ENCODE measurements at places on chromosomes 1 and 21.

GRCh38 chr1:171983584-171983983 is 142.3 kb downstream of the DNM3 start:
- DNase-seq: no peak
- no peaks in the 10 kb centered on the region for H3K4me1 ChIP-seq
- H3K36me3 ChIP-seq: no peaks in the 10 kb centered on the region

- no peaks in the 10 kb centered on the region for H3K4me1 ChIP-seq
- H3K27ac ChIP-seq: no peak overlapping the region
- H3K36me3 ChIP-seq: no peaks in the 10 kb centered on the region
- H3K27me3 ChIP-seq: no peaks in the 10 kb centered on the region
- H3K4me3 ChIP-seq: no peak overlapping the region
These were observed 51.9 kb downstream of the AGPAT3 start for GRCh38 chr21:43916691-43917514.

DNA sequence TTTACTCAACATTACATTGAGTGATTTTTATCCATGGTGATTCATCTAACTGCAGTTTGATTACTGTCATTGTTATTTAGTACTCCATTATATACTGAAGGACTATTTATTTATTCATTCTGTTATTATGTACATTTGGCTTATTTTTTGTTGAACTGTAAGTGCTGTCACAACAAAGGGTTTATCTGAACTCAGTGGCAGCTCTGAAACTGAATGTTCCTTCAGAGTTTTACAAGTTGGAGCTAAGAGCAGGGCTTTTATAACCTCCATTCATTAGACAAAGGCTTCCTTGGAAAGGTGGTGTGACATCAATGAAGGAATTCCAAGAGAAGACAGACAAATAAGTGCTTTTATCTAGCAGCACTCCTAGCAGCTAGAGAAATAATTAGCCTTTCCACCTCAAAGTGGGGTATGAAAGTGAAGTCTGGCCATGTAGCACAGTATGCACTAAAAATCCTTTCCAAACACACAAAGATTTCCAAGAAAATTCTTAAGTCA is 83.3 kb upstream of the GORAB start:
- no peaks in the 10 kb centered on the region for H3K4me1 ChIP-seq
- H3K27ac ChIP-seq: no peak overlapping the region
- H3K4me3 ChIP-seq: no peak overlapping the region
- no peaks in the 10 kb centered on the region for H3K27me3 ChIP-seq

DNA sequence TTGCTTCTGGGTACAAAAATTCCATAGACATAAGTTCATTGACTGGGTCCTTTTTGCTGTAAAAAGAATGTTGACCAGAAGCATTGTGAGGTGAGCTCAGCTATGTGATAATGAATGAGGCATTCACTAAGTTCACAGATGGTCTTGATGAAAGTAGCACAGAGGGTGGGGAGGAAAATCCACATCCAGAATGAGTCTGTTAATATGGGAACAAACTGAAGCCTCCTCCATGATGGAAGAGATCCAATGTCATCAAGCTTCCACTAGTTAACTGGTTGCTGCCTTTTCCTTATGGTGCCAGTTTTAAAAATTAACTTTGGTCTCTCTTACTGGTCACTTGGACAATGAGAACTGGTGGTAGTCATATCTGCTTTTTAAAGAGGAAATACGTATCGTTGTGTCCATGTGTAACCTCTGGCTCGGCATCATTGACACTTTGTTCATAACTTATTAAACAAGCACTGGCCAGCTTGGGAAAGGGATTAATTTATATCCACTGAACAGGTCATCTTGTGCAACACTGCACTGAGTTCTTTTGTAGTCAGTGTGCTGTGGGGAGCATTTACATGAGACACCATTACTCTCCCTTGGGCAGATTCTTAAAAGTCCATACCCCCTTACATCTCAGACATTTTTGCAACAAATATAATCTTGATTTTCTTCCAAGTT is 88.6 kb downstream of the ADAMTS1 start:
- H3K4me1 ChIP-seq: no peaks in the 10 kb centered on the region
- no peaks in the 10 kb centered on the region for H3K27me3 ChIP-seq

DNA sequence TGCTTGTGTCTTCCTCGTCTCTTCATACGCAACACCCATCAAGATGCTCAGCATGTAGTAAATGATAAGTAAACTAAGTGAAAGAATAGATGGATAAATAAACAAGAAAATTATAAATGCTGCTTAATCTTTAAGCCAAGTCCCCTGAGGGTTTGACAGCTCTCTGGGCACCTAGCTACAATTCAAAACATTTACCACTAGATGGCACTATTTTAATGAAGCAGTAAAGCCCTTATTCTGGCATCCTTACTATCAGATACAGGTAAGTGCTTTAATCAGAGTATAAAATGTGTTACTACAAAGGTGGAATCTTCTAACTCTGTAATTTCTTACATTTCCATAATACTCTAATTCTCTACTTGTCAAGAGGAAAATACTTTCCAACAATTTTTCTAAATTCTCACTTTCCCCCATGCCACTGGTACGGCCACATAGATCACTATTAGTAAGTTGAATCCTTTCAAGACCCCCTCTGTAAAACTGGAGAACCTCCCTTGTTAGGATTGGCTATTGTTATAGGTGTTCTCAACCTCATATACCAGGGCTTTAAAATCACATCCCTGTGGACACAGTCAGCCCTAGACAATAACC is 137.8 kb downstream of the BARHL2 start:
- no peaks in the 10 kb centered on the region for H3K27me3 ChIP-seq
- no peak overlapping the region for H3K27ac ChIP-seq
- no peak overlapping the region for H3K4me3 ChIP-seq
- H3K4me1 ChIP-seq: no peaks in the 10 kb centered on the region
- DNase-seq: no peak

DNA sequence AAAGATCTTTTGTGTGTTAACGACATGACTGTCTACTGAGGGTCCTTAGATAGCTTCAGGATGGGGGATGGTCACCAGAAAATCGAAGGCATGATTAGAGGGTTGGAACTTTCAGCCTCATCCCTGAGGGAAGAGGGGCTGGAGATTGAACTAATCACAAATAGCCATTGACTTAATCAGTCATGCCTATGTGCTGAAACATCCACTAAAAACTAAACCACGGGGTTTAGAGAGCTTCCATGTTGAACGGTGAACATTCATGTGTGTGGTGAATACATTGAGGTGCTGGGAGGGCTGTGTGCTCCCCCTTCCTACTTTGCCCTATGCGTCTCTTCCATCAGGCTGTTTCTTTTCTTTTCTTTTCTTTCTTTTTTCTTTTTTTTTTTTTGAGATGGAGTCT is 17.0 kb downstream of the RBP7 start:
- no peak for DNase-seq
- H3K27ac ChIP-seq: no peak overlapping the region
- no peaks in the 10 kb centered on the region for H3K27me3 ChIP-seq
- no peak overlapping the region for H3K4me3 ChIP-seq
- no peaks in the 10 kb centered on the region for H3K4me1 ChIP-seq
- no peaks in the 10 kb centered on the region for H3K36me3 ChIP-seq

GRCh38 chr1:36851087-36851486 is 183.2 kb downstream of the GRIK3 start:
- H3K27ac ChIP-seq: no peak overlapping the region
- no peak for DNase-seq
- H3K36me3 ChIP-seq: no peaks in the 10 kb centered on the region

- no peaks in the 10 kb centered on the region for H3K4me1 ChIP-seq
- no peak for DNase-seq
- H3K4me3 ChIP-seq: no peak overlapping the region
- no peaks in the 10 kb centered on the region for H3K27me3 ChIP-seq
These were observed 82.2 kb downstream of the FBXO2 start for GRCh38 chr1:11571906-11572616.

GRCh38 chr1:45615885-45616284 is 8.0 kb downstream of the CCDC17 start:
- H3K27me3 ChIP-seq: no peaks in the 10 kb centered on the region
- no peak overlapping the region for H3K27ac ChIP-seq
- DNase-seq: no peak
- H3K36me3 ChIP-seq: no peaks in the 10 kb centered on the region
- H3K4me1 ChIP-seq: no peaks in the 10 kb centered on the region
- H3K4me3 ChIP-seq: no peak overlapping the region

GRCh38 chr21:41783476-41784180 is 16.8 kb upstream of the RIPK4 start:
- H3K4me1 ChIP-seq: no peaks in the 10 kb centered on the region
- H3K27ac ChIP-seq: no peak overlapping the region
- DNase-seq: no peak
- no peaks in the 10 kb centered on the region for H3K27me3 ChIP-seq

- no peak for DNase-seq
- no peaks in the 10 kb centered on the region for H3K36me3 ChIP-seq
- no peak overlapping the region for H3K27ac ChIP-seq
- H3K27me3 ChIP-seq: no peaks in the 10 kb centered on the region
- no peak overlapping the region for H3K4me3 ChIP-seq
These were observed 258.9 kb upstream of the SGIP1 start for GRCh38 chr1:66275083-66275482.

DNA sequence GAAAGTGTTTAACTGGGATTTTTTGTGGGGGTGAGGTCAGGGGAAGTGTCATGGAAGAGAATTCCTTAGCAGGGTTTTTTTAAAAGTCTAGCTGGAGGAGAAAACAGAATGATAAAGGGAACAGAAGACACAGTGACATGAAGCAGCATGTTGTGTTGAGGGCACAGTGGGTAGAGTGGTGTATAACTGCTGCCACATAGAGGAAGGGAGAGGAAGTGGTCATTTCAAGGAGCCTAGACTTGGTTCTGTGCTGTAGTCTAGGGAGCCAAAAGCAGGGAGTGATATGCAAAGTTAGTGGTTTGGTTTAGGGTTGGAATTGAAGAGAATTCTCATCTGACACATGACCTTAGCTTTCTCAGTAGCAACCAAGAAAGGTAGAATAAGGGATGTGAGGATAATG is 10.2 kb downstream of the EEIG2 start:
- H3K4me1 ChIP-seq: no peaks in the 10 kb centered on the region
- H3K36me3 ChIP-seq: no peaks in the 10 kb centered on the region
- H3K27me3 ChIP-seq: no peaks in the 10 kb centered on the region
- no peak overlapping the region for H3K4me3 ChIP-seq
- no peak overlapping the region for H3K27ac ChIP-seq

- H3K4me1 ChIP-seq: no peaks in the 10 kb centered on the region
- no peak overlapping the region for H3K27ac ChIP-seq
- no peaks in the 10 kb centered on the region for H3K36me3 ChIP-seq
- H3K4me3 ChIP-seq: no peak overlapping the region
- no peaks in the 10 kb centered on the region for H3K27me3 ChIP-seq
- peak; percentile 42 for DNase-seq
These were observed 273.8 kb downstream of the FAM72C start for GRCh38 chr1:143698016-143698415.

- no peak overlapping the region for H3K27ac ChIP-seq
- DNase-seq: no peak
- peaks cover 19% of the 10 kb centered on the region for H3K4me1 ChIP-seq
- no peak overlapping the region for H3K4me3 ChIP-seq
- no peaks in the 10 kb centered on the region for H3K27me3 ChIP-seq
These were observed 118.1 kb upstream of the GADD45A start for GRCh38 chr1:67566803-67567377.

- H3K36me3 ChIP-seq: no peaks in the 10 kb centered on the region
- no peak for DNase-seq
- no peak overlapping the region for H3K27ac ChIP-seq
- H3K27me3 ChIP-seq: no peaks in the 10 kb centered on the region
- H3K4me1 ChIP-seq: no peaks in the 10 kb centered on the region
These were observed 430.0 kb upstream of the KAZN start for GRCh38 chr1:14168326-14169063.

DNA sequence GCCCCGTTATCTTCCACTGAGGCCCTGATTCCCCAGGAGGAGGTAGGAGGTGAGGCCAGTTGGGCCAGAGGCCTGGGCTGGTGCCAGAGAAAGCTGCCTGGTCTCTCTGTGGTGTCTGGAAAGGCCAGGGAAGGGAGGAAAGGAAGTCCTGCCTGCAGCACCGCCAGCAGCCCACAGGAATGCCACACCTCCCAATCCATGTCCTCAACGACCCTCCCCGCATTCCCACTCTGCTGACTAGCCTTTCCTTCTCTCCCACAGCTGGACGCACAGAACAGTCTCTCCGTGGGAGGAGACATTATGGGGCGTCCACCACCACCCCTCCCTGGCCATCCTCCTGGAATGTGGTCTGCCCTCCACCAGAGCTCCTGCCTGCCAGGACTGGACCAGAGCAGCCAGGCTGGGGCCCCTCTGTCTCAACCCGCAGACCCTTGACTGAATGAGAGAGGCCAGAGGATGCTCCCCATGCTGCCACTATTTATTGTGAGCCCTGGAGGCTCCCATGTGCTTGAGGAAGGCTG is 18.0 kb downstream of the CSF1 start:
- no peak overlapping the region for H3K27ac ChIP-seq
- H3K4me1 ChIP-seq: peaks cover 9% of the 10 kb centered on the region
- H3K36me3 ChIP-seq: peaks cover 8% of the 10 kb centered on the region

DNA sequence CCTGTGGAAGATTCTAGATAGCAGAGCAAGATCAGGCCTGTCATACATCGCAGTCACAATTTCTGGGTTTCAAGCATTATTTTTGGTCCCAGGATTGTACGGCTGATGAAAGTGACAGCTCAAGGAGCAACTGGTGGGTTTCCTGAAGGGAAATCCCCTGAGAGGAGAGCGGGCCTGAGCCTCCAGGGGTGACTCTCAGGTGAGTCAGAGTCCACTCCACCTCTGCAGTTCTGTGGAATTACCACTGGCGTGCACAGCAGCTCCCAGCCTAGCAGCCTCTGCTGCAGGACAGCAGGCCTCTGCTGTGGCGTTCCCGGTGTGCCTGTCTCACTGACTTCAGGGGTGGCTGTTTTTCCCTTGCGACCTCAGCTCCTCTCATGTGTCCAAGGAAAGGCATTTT is 24.4 kb downstream of the SLC66A1 start:
- H3K27ac ChIP-seq: no peak overlapping the region
- no peaks in the 10 kb centered on the region for H3K27me3 ChIP-seq
- H3K4me3 ChIP-seq: no peak overlapping the region
- no peaks in the 10 kb centered on the region for H3K4me1 ChIP-seq
- no peaks in the 10 kb centered on the region for H3K36me3 ChIP-seq

DNA sequence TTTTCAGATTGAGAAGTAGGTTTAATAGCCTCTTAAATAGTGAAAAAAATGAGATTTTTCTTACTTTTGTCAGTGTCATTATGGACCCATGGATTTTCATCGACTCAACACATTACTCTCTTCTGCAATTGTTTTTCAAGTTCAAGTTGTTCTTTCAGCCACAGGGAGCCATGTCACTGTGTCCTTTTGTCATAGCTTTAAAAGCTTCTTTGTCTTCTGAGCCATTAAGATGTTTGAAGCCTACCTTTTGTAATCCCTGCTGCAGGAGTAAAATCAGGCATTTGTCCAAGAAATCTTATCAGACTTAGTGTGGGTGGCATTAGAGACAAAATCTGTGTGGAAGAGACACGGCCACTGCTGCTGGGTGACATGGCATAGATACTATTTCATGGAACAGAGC is 92.8 kb upstream of the ZP4 start:
- H3K36me3 ChIP-seq: no peaks in the 10 kb centered on the region
- DNase-seq: no peak
- no peak overlapping the region for H3K27ac ChIP-seq
- no peaks in the 10 kb centered on the region for H3K27me3 ChIP-seq
